ENCODE measurements at places on chromosomes 6 and 20.

- no peak for DNase-seq
Measured at GRCh38 chr6:170203212-170203611, 87.7 kb downstream of the DLL1 start.

- no peak for DNase-seq
Measured at GRCh38 chr20:3156811-3157619, 2.6 kb downstream of the FASTKD5 start.

- DNase-seq: peak; percentile 48
Measured at GRCh38 chr6:119110601-119111548, 32.4 kb upstream of the FAM184A start.

DNA sequence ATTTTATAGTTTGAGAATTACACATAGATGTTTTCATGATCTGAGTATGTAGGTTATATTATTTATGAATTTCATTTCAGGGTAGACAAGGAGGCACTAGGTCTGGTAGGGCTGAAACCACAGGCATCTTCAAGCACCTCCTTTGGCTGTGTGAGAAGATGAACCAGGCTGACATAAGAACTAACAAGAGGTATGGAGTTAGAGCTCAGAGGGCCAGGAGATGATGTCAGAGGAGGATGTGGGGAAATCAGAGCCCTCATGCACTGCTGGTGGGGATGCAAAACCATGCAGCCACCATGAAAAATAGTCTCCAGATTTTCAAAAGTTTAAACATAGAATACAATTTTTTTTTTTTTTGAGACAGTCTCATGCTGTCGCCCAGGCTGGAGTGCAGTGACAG lies 13.6 kb upstream of the RIPOR3 start:
- DNase-seq: no peak

DNA sequence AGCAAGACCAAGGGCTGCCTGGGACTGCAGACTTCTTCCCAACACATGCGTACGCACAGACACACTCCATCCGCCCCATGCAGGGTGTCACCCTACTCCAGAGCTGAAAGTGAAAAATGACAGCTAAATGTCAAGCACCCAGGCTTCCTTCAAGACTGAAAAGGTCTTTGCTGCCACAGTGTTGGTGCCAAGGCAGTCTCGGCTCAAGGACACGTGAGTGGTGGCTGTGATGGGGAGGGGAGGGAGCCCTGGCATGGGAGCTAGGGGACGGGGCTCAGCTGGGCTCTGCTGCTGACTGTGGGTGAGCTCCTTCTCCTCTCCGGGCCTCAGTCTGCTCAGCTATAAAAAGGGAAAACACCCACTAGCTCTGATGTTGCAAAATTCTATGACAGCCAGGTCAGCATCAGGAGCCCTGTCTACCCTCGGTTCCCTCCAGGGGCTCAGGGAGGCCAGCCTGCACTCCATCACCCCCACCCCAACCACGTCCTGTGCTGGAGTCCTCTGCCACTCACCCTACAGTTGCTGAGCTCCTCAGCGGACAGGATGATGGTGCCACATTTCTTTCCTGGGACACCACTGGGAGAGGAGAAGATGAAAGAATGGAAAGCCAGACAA lies 47.6 kb downstream of the CPNE5 start:
- DNase-seq: no peak
